Stimulated activated CD4-positive, alpha-beta T cell treated with anti-CD3 and anti-CD28 coated beads, Interleukin-4, amount 100 ng/mL, for 48 hours (primary cell): ENCODE measurements at places on chromosomes 3 and 15.

DNA sequence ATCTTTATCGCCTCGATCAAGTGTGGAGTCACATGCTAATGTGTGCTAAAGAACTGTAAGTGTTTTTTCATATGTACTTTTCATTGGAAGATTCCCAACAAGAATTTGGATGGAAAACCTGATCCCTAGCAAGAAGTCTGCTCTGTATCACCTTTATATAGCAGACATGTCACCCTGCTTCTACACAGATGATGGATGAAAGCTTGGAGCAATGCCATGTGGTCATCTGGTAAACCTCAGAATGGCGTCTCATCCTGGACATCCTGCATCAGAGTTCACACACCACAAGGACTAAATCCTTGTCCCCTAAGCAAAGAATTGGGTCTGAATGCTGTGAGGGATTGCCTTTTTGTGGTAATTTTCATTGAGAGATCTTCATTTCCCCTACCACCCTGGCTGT, 42.1 kb upstream of the CTDSPL start:
- DNase-seq, result no peak

GRCh38 chr15:85689729-85690128, 105.0 kb downstream of the KLHL25 start:
- no peak for DNase-seq

DNA sequence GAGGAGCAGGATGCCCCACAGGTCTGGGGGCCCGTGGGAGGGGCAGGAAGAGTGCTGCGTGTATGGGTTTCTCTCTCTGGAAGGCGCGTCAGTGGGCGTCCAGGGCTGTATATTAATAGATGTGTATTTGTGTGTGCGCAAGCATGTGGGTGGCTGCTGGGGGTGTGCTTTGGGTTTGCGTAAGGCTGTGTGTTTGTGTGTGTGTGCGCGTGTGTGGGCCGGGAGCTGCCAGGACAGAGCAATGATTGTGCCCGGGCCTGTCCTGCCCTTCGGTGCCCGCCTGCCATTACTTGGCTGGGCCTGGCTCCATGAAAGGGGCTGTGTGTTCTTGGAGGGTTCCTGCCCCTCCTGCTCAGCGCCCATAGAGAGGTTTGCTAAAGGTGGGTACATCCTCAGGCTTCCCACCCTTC, 16.3 kb downstream of the CSPG4 start:
- no peak for DNase-seq

DNA sequence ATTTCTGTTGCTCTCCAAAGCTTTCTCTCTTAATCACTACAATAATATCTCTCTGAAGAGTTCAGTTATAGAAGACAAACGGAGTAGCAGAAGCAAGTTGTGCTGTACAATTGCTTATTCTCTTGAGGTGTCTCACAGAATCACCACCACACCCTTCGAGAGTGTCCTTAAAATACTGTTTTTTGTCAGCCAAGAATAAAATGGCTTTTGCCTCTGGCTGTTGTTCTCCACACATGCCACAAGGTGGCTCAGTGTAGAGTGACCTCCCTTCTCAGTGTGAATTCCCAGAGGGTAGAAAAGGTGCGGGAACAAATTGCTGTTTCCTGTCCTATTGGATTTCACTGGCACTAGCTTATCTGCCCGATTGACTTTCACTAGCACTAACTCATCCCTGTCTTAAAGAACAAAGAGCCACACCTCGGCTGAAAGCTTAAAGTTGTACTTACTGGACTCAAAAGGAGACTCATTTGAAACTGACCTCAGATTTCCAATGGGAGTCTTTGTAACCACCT, 134.2 kb upstream of the SATB1 start:
- DNase-seq, result peak; percentile 9

- no peak for DNase-seq
Observed at GRCh38 chr15:72380743-72381142, 4.9 kb upstream of the HEXA start.

- no peak for DNase-seq
Observed at GRCh38 chr3:58161435-58162398, 49.1 kb downstream of the DNASE1L3 start.

DNA sequence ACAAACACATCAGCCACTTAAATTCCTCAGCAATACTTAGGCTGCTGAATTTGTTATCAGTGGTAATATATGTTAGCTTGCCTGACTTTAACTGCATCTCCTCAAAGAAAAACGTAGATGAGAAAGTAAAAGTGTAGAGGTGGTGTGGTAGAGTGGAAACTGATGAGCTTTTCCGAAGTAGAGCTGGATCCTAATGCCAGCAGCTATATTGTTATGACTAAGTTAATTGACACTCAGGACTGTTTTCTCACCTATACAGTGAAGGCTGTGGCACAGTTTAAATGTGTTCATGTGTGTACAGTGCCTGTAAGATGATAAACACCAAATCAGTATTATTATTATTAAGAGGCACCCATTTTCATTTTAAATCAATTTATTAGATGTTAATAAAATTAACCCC, 174.9 kb downstream of the TNIK start:
- no peak for DNase-seq

DNA sequence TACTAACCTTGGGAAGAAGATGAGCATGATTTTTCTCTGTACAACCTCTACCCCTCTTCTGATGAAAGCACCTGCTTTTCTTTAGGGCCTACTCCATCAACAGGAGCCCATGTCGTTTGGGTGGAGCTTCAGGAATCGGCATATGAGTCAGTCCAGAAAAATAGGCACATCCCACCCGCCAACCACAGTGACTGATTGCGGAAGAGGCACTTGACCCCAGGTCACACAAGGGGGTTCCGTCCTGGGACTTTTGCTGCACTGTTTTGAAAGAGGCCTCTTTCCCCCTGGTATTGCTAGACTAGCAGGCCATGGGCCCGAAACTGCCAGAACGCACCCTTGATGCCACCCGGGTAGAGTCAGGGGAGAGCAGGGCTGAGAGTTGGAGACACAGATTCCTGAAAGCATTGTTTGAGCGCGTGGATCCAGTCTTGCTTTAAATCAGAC, 19.3 kb upstream of the NRROS start:
- DNase-seq, result peak; percentile 23

GRCh38 chr15:47486040-47486439, 231.3 kb upstream of the SEMA6D start:
- DNase-seq, result no peak

DNA sequence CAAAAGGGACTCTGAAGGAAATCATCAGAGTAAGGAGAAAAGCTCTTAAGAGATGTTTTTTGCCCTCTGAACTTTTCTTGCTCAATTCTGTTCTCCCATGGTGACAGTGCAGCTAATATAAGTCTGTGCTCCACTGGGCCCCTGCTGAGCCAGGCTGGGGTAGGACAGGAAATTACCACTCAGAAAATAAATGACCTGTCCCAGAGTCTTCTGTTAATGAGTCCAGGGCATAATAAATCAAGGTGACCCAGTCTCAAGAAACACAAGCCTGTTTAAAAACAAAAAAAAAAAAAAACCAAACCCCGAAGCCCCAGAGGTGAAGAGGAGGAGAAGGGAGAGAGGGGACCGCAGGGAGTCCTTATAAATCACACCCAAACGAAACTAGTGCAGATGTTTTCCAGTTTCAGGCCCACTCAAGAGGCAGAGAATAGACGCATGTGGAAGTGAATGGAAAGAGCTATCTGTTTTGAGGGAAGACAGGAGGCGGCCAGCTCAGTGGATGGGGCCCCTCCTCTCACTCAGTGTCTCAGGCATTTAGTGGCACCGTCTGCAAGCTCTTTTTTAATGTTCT, 59.8 kb upstream of the BOC start:
- no peak for DNase-seq

- DNase-seq, result peak; percentile 64
Observed at GRCh38 chr3:27712136-27713077, 9.7 kb downstream of the EOMES start.

DNA sequence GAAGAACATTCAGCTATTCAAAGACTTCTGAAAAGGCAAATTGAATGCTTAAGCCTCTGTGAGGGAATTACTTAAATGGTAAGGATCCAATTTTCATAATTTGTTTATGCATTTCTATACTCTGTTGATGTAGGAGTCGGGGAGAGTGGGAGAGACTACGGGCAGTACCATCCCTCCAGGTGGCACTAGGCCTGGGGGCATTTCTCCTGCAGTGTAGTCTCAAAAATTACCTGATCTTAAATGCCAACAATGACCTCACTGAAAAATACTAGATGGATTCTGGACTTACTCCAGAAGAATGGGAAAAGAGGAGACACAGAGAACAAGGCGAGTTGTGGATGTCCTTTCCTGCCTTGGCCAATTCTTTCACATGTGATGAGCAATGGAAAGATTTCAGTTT, 77.8 kb upstream of the PLXND1 start:
- no peak for DNase-seq

GRCh38 chr15:99435877-99436541, 129.8 kb upstream of the MEF2A start:
- DNase-seq, result no peak

DNA sequence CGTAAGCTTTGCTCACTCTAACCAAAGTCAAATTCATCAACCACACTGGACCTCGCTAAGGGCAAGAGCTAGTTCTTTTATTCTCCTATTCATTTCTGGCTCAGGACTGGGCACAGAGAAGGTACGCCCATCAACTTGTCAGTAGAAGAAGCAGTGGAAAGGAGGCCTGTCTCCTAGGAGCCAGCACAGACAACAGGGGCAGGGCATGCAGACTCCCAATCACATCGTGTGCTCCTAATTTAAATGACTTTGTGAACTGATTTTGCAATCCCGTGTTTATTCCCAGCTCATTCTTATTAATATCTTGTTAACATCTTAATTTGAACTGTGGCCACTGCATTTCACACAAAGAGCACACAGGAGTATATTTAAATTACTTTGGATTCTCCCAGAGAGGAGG, 161.1 kb upstream of the BCL6 start:
- no peak for DNase-seq
